ENCODE measurements at places on chromosomes 5 and 9. TPM values are rescaled to one million over a fixed set of nuclear protein-coding genes. Genes with fewer than 3 reads are reported as not detected.

GPX8 gene
- 9.9 TPM for total RNA-seq

FAM163B gene
- not detected for total RNA-seq

GTF3C5 gene
- total RNA-seq: 35.9 TPM

SMIM27 gene
- 5.6 TPM for total RNA-seq

TUSC1 gene
- total RNA-seq: 10.3 TPM

KCNIP1 gene
- total RNA-seq: 65.1 TPM

RGS3 gene
- 222 TPM for total RNA-seq

BSPRY gene
- total RNA-seq: not detected

SLIT3 gene
- total RNA-seq: under 0.01 TPM

INSL4 gene
- not detected for total RNA-seq

AUH gene
- 16.8 TPM for total RNA-seq

NUP214 gene
- 8.8 TPM for total RNA-seq

SPATA31A3 gene
- total RNA-seq: not detected

UNC13B gene
- 18.7 TPM for total RNA-seq

DROSHA gene
- total RNA-seq: 38.7 TPM

RABL6 gene
- total RNA-seq: 49.3 TPM

TMEM252 gene
- total RNA-seq: not detected

CFAP90 gene
- not detected for total RNA-seq

HAVCR2 gene
- total RNA-seq: 1.5 TPM

PTGDS gene
- 2.8 TPM for total RNA-seq

DBH gene
- not detected for total RNA-seq

ZNF354B gene
- 10.8 TPM for total RNA-seq

RAD1 gene
- total RNA-seq: 22.3 TPM

GABRA1 gene
- total RNA-seq: not detected

TSSK1B gene
- not detected for total RNA-seq

ANXA2R gene
- total RNA-seq: 10.5 TPM
